A549 treated with dexamethasone at 1 μM for 4 hours (cell line): ENCODE measurements at places on chromosomes 2 and 18. TPM values are rescaled to one million over a fixed set of nuclear protein-coding genes. Genes with fewer than 3 reads are reported as not detected.

CXXC1 gene
- total RNA-seq = 33.0 to 46.6 TPM (median 44.4 TPM) in 5 replicates

DSG1 gene
- total RNA-seq = not detected in 5 replicates

SKA1 gene
- total RNA-seq = 12.4 to 15.3 TPM (median 13.4 TPM) in 5 replicates

GATA6 gene
- 0.86 to 1.8 TPM (median 1.5 TPM) in 5 replicates for total RNA-seq

GMPPA gene
- 33.1 to 38.9 TPM (median 37.2 TPM) in 5 replicates for total RNA-seq
